Stimulated activated CD8-positive, alpha-beta memory T cell treated with anti-CD3 and anti-CD28 coated beads, Interleukin-4, amount 100 ng/mL, for 4 hours (primary cell): ENCODE measurements at places on chromosomes 2 and 18.

DNA sequence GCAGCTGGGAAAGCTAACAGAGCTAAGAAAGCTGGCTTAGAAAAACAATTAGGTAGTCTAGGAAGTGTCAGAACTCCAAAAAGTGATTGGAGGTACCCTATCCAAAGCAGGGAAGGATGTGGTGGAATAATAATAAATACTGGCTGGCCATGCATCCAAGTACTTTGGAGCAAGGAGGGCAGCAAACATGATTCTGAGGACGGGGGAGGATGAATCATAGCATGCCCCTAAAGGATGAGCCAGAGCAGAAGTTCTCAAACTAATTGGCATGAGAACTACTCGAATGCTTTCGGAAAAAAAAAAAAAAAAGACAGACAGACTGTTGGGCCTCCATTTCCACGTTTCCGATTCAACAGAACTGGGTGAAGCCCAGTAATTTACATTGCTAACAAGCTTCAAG is 2.4 kb downstream of the CWC22 start:
- no peak for DNase-seq

DNA sequence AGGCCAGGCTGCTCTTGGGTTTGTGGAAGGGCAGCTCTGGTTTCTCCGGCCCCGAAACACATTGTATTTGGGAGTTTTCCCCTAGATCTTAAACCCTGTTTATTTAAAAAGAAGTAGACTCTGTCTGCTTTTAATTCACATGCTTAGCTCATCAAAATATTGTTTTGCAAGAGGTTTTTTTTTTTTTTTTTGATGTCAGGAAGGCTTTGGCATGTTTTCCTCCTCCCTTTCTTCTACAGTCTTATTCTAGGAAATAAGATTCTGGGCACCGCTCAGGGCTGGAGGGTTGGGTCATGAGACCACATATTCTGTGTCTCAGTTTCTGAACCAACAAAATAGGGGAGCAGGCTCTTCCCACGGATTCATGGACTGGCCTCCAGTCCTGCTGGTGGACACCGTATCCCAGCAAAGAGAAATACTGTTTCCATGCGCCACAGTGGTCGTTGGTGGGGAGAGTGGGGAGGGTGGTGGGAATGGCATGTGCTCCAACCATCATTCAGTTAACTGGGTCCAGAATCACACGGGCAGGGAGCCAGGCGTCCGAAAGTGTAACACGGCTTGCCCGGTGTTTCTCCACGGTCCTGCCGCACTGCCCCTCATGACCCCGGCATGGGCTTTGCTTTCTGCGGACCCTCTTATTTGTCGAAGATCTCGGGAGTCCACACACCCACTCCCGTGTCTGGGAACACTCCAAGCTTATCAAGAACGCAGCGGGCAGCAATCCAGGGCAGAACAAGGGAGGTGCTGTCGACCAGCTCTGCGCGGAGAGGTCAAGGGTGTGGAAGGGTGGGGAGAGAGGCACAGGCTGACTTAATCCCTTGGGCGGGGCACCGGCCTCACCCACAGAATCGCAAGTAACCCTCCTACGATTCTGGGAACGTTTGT is 176.7 kb downstream of the GLI2 start:
- DNase-seq, result no peak

DNA sequence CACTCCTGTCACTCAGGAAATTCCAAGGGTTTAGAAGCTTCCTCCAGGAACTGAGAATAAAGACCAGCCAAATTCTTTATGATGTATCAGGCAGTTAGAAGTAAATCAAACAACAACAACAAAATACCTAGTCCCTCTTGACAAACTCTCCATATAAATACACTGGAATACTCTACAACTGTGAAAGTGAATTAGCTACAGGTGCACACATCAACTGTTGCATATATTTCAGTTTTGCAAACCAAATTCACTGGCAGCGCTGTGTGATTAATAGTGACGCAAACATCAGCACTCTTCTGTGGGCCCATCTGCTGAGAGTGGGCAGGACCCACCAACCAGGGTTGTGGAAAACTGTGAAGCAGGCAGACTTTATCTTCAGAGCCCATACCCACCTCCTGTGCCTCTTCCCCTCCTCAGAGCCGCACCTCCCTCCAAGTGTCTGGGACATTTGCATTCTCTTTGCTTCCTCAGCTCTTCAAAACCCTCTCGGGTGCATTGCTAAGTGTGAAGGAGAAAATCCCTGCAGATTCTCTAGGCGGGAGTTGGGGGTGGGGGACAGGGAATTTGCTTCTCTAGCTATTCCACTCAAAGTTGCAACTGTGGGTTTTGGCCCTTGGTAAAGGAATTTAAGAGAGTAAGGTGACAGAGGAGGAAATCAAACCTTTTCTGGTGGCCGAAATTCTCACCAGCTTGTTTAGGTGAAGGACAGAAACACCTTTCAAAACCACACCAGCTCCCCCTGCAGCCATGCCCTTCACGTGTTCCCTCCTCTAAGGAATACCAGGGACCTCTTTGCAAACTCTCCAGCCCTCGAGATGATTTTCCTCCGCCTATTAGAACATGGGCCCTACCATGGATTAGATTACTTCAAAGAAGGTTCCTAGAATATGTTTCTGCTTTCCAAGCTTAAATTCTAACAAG is 119.3 kb downstream of the MRO start:
- DNase-seq, result no peak

GRCh38 chr2:46989491-46990230 is 74.1 kb upstream of the MCFD2 start:
- DNase-seq, result no peak

GRCh38 chr2:196242131-196242620 is 70.8 kb upstream of the STK17B start:
- no peak for DNase-seq

DNA sequence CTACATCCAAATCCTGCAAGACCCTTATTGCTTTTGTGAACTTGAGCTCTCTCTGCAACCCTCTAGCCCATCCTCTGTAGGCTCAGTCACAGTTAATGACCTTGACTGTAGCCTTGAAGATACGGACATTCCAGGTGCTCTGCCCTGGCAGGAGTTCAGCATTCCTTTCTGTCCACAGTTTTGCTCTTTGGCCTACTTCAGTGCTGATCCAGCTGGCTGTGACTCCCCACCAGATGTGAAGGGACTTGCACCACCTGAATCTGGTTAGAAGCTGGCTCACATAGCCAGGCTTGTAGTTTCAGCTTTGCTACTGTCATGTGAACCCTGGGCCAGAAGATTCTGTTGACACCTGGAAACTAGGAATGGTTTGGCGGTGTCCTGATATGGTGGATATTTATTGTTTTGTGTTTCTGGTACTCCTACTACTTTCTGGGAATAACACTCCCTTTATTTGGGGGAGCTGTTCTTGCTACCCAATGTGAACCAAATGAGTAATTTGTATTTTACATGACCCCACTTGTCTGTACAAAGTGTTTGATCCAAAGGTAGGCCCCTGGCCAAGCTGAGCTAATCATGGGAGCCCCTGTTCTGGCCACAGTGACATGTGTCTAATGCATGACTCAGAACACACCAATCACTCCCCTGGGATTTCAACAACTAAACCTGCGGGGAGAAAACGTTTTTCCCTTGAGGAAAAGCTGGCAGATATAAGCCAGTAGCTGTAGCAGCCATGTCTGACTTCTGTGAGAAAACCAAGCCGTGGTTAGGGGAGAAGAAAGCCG is 73.4 kb downstream of the CDCA7 start:
- no peak for DNase-seq

- no peak for DNase-seq
Measured at GRCh38 chr2:46167924-46168323, 129.3 kb upstream of the EPAS1 start.

- DNase-seq, result no peak
Measured at GRCh38 chr2:25400576-25401216, 59.0 kb upstream of the DNMT3A start.

DNA sequence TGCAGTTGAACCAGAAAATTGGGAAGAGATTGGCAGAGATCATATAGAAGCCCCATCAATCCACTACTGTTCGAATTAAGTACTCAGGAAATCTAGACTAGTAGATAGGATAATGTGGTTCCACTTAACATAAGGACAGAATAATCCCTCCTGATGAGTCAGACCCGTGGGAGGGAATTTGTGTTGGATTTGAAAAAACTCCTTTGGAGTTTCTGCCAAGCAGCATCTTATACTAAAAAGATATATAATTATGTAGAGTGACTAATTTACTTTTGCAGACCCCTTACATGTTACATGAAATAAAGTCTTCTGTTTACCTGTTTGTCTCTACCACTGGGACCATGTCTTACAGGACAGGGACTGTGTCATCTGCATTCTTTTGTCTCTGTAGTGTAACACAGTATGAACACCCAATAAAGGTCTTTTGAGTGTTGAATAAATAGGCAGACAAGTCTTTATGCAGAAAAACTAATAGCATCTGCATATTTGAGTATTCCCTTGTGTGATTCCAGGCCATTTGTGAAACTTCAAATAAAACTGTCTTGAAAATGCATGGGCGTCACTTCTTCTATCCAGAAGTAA is 122.6 kb upstream of the DNAJC10 start:
- DNase-seq, result no peak

DNA sequence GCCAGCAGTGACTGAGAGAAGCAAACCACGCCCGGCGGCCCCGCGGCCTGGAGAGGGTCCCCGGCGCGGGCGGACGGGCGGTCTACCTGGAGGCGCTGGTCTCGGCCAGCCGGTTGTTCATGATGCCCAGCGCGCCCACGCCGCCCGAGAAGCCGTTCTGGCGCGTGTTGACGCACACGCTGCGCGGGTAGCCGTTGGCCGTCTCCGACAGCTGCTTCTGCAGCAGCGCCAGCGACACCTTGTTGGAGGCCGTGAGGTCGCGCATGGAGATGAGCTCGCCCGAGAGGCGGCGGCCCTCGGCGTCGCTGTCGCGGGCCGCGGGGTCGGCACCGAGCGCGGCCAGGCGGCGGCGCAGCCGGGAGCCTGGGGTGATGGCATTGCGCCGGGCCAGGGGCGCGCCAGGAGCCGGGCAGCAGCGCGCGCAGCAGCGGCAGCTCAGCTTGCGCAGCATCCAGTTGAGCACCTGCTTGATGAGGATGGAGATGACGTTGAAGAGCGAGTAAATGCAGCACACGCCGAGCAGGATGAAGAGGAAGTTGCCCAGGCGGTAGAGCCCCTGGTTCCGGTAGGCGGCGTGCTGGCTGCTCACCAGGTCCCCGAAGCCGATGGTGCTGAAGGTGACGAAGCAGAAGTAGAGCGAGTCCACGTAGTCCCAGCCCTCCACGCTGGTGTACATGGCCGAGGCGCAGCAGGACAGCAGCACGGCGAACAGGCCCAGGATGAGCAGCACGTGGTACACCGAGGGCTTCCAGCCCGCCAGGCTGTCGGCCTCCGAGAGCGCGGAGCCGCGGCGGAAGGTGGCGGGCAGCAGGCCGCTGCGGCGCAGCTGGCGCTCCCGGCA is 118.1 kb downstream of the MSH2 start:
- peak; percentile 44 for DNase-seq

- DNase-seq, result no peak
Measured at GRCh38 chr18:46452820-46453219, 204.2 kb downstream of the LOXHD1 start.

DNA sequence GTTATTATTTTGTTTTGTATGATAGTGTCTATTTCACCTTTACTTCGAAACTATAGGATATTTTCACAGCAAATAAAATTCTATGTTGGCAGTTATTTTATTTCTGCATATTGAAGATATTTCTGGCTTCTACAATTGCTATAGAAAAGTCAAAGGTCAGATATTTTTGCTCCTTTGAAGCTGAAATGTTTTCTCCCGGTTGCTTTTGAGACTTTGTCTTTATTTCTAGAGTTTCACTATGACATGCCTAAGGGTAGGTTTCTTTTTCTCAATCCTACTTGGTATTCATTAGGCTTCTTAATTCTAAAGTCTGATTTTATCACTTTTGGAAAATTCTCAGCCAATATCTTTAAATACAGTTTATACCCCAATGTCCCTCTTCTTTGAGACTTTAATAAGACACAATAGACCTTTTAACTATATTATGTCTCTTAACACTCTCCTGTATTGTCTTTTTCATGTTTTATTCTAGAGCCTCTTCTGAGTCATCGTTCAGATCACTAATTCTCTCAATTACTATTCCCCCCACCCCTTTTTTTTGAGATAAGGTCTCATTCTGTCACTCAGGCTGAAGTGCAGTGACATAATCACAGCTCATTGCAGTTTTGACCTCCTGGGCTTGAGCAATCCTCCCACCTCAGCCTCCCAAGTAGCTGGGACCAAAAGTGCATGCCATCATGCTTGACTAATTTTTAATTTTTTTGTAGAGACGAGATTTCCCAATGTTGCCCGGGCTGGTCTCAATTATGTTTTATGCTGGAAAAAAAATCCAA is 50.5 kb downstream of the USP37 start:
- DNase-seq, result no peak

DNA sequence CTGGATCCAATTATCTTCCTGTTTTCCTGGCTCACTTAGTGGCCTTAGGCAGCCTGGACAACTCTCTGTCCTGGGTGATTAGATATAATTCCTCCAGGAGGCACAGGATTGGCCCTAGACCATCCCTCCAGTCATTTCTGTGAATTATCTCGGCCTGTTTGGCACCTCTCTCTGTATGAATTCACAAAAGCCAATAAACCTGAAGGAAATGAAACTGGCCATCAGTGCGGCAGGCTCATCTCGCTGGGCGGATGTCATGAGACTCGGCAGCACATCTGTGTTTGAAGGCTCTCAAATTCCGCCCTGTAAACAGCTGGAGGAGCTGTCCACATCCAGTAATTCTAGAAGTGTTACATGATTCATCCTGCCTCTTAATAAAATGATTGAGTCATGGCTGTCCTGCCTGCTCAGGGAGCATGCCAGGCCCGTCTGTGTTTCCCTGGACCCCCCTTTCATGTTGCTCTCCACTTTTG is 38.6 kb downstream of the ACOXL start:
- no peak for DNase-seq

- no peak for DNase-seq
Measured at GRCh38 chr2:37868866-37869265, 56.2 kb upstream of the RMDN2 start.

DNA sequence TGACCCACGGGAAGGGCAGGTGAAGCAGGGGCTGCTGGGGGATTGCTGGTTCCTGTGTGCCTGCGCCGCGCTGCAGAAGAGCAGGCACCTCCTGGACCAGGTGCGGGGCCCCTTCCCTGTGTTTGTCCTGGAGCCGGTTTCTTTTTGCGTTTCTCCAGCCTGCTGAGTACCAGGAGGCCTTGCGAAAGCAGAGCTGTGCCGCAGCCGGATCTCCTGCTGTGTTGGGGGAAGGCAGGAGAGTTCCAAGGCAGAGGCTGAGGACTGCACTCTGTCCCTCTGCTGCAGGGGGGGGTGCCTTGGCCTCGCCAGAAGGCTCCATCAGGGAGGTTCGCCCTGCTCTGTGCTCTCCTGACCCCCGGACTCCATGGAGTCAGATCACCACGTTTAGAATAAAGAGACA is 2.8 kb downstream of the CAPN10 start:
- no peak for DNase-seq
